ENCODE measurements at places on chromosomes 2 and 18.

DNA sequence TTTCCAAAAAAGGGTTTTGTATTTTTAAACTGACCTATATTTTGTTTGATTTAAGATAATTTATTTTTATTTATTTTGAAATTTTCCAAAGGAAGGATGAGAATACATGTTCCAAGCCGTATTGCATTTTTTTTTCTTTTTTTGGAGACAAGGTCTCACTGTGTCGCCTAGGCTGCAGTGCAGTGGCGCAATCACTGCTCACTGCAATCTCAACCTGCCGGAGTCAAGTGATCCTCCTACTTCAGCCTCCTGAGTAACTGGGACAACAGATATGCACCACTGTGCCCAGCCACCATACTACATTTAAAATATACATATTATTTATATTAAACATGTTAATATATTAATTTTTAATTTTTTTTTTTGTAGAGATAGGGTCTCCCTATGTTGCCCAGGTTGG lies 15.0 kb downstream of the GEN1 start:
- no peak for DNase-seq

GRCh38 chr2:224158831-224159230 lies 119.7 kb upstream of the SERPINE2 start:
- DNase-seq: no peak

DNA sequence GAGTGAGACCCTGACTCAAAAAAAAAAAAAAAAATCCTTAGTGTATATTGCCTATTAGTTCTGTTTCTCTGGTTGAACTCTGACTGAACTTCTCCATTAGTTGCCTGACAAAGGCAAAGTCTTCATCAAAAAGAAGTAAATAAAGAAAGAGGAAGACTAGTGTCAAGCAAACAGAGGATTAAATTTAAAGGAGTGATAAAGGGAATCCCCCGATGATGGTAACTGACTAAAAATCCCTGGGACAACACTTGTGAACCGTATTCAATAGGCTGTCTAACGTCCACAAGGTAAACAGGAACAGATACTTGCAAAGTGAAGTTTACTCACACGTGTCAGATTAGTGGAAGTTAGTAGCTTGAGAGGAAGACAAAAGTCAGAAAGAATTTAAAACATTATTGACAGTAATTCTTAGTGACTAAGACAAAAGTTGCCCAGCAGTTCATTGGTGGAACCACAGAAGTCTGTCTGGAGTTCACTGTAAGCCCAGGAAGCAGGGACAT lies 26.2 kb upstream of the SPOPL start:
- no peak for DNase-seq

GRCh38 chr18:56575819-56576663 lies 62.4 kb downstream of the TXNL1 start:
- no peak for DNase-seq

DNA sequence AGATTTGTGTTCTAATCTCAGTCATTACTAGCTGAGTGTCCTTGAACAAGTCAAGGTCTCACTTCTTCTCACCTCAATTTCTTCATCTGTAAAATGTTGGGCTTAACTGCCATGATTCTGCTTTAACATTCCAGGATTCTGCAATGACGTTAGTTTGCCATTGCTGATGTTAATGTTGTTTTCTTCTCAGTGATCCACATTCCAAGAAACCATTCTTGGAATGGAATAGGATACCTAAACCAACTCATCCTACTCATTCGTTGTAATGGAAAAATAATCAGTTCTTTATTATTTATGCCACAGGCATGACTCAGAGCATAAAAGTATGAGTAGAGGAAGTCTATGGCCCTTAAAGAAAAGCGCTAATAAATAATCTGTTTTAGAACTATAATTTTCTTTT lies 140.2 kb upstream of the ETAA1 start:
- DNase-seq: no peak

- no peak for DNase-seq
These were observed 67.3 kb downstream of the TMEM237 start for GRCh38 chr2:201575971-201576370.

DNA sequence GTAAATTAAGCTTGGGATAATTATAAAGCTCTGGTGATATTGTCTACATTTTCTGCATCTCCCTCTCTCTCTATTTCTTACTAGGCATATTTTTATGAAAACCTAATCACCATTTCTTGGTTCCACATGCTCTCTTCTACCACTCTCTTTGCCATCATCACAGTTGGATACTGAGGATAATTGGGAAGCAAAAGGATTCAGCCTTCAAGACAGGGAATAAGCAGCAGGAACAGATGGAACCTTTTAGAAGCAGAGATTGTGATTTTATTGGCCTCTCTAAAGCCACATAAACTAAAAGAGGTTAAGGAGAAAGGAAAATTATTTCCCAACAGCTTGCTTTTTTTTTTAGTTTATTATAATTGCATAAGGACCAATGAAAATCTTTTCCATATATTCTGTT lies 226.3 kb upstream of the SPHKAP start:
- DNase-seq: no peak
